ENCODE measurements at places on chromosomes 7 and 10.

DNA sequence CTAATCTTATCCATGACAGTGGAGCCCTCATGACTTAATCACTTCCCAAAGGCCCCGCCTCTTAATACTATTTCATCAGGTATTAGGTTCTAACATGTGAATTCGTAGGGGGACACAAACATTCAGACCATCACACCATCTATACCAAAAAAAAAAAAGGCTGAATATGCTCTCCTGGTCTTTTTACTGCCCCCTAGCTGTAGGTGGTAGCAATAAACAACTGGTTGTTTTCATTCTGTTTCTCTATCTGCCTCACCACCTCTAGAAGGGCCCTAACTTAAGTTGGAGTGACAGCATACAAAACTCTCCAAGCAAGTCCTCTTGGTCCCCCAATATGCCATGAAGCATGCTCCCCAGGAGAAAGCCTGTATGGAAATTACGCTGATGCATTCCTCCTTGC is 94.1 kb downstream of the GRM8 start:
- DNase-seq = no peak

- DNase-seq = no peak
These were observed 86.0 kb upstream of the ZMIZ1 start for GRCh38 chr10:78982726-78983125.

GRCh38 chr10:42754155-42755027 is 28.2 kb upstream of the BMS1 start:
- no peak for DNase-seq

DNA sequence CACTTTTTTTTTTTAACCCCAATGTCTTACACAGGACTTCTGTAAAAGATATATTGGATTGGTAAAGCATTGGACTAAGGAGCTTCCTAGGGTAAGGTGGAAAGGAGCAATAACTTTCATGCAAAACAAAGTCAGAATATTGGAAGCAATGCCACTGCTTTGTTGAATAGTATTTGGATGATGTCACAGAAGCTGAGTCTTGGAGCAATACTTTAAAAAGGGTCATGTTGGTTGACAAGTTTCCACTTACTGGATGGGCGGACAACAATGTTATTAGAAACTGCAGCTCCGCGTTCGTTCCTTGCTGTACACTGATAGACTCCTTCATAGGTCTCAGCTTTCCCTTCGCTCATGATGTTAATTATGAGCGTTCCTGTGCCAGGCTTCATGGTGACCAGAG is 101.9 kb upstream of the LAMB4 start:
- DNase-seq = no peak

GRCh38 chr7:105705427-105705826 is 124.1 kb upstream of the EFCAB10 start:
- DNase-seq = no peak

DNA sequence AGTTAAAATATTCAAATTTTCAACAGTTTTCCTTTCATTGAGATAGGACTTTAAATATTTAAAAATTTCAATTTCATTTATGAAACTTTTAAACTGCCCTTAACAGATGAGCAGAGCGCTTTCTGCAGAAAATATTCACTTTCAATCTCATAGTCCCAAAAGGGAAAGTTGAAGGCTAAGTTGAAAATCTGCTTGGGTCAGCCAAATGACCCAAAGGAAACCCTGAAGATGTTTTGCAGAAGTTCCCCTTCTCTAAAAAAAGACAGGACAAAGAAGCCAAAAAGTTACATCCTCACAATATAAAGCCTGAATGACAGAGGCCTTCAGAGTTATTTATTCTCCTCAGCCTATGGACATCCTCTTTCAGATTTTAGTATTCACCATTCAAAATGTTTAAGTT is 17.6 kb upstream of the SCIN start:
- no peak for DNase-seq

DNA sequence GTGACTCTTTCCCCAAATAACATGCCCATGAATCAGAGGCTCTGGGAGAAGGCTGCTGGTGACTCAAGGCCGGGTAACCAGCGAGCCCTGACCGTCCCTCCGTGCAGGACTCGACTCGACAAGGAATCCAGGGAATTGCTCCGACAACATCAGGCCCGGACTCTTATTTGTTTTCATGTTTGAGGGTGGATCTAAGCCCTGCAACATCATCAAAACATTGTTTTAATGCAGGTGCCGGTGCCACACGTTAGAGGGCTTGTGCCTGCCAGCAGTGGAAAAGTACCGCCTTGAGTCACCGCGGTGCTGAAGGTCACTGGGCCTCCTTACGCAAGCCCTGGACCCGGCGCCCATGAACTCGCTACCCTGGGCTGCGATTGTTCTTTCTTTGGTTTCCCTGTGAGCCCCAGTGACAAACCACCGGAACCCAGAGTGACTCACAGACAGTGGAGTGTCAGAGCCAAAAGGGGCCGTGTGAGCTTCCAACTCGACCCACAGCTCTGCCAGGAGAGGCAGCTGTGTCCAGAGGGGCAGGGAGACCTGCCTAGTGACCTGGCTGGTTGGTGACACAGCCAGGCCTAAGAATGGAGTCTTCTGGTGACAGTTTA is 139.4 kb upstream of the SHH start:
- DNase-seq = no peak

DNA sequence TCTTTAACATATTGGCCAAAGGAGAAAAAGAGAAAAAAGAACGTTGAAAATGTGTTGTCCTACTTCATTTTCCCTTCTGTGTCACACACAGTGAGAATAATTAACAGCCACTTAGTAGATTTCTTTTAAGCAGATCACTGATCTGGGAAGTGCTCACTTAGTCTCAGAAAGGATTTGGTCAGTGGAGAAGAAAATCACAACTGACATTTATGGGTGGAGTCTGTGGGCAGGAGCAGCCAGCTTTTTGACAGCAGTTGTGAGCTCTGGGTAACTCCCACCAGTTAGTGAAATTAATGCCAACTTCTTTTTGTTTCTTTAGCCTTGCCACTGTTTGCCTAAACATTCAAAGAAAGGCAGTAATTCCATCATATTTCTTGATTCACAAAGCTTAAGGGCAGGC is 49.7 kb downstream of the CDK14 start:
- DNase-seq = no peak

GRCh38 chr7:49703337-49703736 is 70.1 kb upstream of the VWC2 start:
- no peak for DNase-seq
